ENCODE measurements at places on chromosomes 11 and 22.

DNA sequence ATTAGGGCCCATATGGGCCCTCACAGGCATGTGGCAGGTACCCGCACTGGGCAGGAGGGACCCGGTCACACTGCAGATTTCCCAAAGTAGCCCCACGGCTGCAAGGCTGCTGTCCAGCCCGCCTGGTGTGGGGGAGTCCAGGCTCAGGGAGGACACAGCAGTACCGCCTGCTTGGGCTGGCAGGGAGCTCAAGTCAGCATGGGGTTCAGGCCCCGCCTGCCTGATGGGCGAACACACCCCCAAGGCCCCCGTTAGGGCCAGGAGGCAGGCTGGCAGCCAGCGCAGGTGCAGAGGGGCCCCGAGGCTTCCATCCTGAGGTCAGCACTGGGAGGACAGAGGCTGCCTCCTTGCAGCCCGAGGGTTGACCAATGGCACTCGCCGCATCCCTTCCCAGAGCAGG is 5.5 kb downstream of the ZDHHC8 start:
- no peak for DNase-seq

DNA sequence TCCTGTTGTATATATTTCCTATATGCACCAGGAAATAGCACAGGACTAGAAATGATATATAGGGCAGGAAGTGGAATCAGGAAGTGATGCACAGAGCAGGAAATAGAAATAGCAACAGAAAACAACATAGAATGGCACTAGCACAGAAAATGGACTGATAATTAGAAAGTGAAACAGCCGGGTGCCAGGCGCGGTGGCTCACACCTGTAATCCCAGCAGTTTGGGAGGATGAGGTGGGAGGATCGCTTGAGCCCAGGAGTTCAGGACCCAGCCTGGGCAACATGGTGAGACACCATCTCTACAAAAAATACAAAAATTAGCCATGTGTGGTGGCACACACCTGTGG is 10.0 kb upstream of the RELT start:
- no peak for DNase-seq

- DNase-seq: no peak
Measured at GRCh38 chr22:47802421-47802820, 1040.0 kb downstream of the TBC1D22A start.

GRCh38 chr11:69642549-69642912 is 1.6 kb downstream of the CCND1 start:
- peak; percentile 39 for DNase-seq

DNA sequence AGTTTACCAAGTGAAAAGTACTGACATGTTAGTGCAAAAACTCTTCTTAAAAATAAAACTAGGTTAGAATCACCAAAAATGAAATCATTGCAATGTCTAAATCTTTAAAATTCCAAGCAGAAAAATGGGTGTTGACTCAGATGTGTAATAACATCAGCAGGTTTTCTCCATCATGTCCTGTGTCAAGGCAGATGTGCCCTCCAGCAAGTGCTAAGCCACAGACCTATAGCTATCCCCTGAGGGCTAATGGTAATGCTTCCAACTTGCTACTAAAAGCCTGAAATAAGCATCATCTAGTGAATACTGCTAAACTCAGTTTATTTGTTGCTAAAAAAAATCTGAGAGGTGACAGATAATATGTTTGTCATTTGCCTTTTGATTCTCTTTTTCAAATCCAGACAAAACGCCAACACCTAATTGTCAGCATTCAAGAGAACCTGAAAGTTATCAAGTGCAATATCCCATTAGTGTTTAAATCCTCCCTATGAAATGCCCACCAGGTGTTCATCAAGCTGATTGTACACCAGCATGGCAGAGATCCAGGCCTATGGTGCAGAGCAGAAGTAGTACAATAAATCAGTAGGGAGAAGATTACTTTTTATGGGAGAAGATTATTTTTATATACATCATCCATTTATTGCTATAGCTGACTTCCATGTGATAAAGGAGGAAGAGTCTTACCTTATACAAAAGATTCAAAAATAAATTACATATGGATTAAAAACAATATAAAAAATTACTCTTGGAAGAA is 55.1 kb upstream of the SYT9 start:
- no peak for DNase-seq

- no peak for DNase-seq
Measured at GRCh38 chr11:65556470-65557279, 1.5 kb downstream of the LTBP3 start.

- no peak for DNase-seq
Measured at GRCh38 chr11:23569547-23569946, 709.3 kb upstream of the CCDC179 start.

GRCh38 chr11:61833471-61833870 is 5.4 kb downstream of the FADS2 start:
- no peak for DNase-seq

- DNase-seq: no peak
Measured at GRCh38 chr11:40403321-40403720, 1056.1 kb downstream of the LRRC4C start.

DNA sequence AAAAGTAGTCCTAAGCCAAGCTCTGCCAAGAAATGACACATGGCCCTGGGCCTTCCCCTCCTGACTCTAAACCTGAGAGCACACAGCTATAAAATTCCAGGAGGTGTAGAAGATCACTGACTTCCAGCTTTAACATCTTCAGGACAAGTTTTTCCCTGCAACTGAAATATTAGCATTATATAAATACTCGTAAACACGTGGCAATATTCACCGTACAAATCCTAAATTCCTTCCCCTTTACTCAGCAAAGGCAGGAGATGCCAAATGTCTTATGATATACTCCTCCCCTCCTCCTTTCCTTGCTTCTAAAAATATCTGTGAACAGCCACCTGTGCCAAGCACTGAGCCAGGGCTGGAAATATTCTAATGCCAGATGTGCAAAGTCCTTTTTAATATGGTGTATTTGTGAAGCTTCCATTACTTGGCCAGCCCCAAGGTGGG is 194.0 kb downstream of the LARGE1 start:
- DNase-seq: no peak

- DNase-seq: no peak
Measured at GRCh38 chr11:34226210-34226609, 120.8 kb downstream of the NAT10 start.

DNA sequence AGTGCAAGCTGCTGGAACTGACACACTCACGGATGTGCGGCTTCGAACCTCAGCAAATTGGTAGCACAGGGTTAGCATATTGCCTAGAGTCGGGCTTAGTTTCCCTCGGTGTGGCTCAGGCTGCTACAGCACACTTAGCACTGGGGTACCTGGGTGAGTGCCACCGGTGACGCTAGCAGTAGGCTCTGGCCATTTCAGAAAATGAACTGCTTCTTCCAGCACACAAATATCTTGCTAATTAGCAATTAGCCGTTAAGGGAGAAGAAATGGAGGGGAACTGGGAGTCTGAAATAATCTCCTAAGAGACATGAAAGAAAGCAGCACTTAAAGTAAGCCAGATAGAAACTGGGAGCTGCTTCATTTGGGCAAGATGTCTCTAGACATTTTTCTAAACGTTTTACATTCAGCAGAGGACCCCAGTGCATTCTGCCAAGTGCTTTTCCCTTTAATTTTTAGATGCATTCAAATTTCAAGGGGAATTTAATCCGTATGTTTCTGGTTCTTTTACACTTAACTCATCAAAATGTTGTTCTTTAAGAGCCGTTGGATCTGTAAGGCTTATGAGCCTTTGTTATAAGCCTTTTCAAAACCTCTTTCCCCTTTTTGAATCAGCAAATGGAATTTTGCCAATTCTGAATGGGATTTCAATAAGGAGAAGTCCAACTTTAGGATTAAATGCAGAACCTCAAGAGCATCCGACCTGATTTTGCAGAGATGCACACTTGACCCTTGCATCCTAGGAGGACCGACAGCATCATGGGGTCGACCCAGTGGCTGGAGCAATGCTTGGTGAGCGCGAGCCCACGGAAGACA is 708.1 kb downstream of the NTM start:
- DNase-seq: no peak

DNA sequence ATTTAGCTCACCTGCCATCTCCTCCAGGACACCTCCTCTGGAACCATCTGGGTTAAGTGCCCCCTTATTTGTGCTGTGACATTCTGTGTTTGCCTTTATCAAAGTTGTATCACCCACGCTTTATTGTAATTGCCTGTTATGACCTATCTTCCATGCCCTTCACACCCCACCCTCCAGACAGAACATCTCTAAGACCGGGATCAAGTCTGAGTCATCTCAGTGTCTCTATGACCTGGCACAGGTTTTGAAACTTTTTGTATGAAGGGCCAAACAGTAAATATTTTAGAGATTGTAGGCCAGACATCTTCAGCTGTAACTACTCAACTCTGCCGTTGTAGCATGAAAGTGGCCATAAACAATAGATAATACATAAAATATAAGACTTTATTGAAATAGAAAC is 161.8 kb downstream of the SPON1 start:
- no peak for DNase-seq

- no peak for DNase-seq
Measured at GRCh38 chr11:6237761-6238302, 1.1 kb upstream of the CNGA4 start.

- DNase-seq: no peak
Measured at GRCh38 chr11:131884461-131885073, 514.2 kb downstream of the NTM start.

DNA sequence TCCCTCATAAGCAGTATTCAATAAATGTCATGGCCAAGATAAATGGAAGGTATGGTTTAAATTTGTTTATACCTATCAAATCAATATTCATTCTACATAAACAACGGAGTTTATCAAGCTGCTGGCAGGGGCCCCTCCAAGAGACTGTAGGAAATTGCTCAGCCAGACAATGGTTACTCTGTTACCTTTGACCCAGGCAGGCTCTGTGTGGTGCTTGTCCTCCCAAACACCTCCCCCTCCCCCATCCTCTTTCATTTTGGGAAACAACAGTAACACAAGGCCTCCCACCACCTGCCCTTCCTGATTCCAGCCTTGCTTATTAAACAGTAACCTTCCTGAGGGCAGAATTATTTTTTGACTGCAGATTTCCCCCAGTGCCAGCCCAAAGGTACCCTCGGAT is 10.5 kb upstream of the ZBTB16 start:
- no peak for DNase-seq

GRCh38 chr11:115244296-115244695 is 259.9 kb downstream of the CADM1 start:
- DNase-seq: no peak

GRCh38 chr11:36312611-36313472 is 16.8 kb downstream of the PRR5L start:
- no peak for DNase-seq

- DNase-seq: no peak
Measured at GRCh38 chr22:37514526-37515051, 4.6 kb downstream of the CARD10 start.

- no peak for DNase-seq
Measured at GRCh38 chr11:46345131-46345597, 2.1 kb upstream of the DGKZ start.

- no peak for DNase-seq
Measured at GRCh38 chr11:5690216-5690615, 626 bp downstream of the TRIM22 start.

- no peak for DNase-seq
Measured at GRCh38 chr22:43133401-43133800, 9.8 kb downstream of the MCAT start.

DNA sequence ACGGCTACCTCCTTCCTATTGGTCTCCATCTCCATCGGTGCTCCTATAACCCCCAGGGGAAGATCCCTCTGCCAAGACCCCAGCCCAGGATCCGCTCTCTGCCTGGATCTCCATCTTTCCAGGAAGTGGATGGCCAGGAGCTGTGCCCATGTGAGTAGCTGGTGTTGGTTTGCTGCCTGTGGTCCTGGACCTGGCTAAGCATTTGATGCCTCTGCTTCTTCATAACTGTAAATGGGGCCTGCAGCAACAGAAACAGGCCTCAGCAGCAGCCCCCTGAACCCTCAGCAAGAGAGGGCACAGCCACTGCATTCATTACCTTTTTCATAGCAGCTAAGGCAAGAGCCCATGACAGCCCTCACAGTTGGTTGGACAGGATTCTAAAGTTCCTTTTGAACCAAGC is 26.6 kb upstream of the CSNK2A3 start:
- no peak for DNase-seq

GRCh38 chr11:7060868-7061267 is 27.9 kb upstream of the RBMXL2 start:
- no peak for DNase-seq

GRCh38 chr11:10551845-10552352 is 10.9 kb upstream of the RNF141 start:
- DNase-seq: no peak

DNA sequence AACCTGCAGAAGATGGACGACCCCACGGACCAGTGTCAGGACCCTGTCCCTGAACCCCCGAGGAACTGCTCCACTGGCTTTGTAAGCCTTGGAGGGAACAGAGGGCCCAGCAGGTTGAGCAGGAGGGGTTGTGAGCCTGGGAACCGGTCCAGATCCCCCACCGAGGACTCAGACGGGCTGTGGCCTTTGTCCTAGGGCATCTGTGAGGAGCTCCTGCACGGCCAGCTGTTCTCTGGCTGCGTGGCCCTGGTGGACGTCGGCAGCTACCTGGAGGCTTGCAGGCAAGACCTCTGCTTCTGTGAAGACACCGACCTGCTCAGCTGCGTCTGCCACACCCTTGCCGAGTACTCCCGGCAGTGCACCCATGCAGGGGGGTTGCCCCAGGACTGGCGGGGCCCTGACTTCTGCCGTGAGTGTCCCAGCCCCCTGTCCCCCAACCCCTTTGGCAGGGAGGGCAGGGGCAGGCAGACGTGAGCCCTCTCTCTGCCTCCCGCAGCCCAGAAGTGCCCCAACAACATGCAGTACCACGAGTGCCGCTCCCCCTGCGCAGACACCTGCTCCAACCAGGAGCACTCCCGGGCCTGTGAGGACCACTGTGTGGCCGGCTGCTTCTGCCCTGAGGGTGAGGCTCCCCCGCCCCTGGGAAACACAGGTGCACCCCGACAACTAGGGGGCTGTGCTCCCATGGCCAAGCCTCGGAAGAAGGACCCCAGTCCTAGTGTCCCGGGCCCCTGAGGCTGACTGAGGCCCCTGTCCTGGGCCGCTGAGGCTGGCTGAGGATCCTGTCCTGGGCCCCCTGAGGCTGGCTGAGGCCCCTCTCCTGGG is 6.4 kb downstream of the MUC5AC start:
- DNase-seq: no peak

GRCh38 chr11:128835741-128836430 is 31.2 kb downstream of the KCNJ1 start:
- DNase-seq: no peak

DNA sequence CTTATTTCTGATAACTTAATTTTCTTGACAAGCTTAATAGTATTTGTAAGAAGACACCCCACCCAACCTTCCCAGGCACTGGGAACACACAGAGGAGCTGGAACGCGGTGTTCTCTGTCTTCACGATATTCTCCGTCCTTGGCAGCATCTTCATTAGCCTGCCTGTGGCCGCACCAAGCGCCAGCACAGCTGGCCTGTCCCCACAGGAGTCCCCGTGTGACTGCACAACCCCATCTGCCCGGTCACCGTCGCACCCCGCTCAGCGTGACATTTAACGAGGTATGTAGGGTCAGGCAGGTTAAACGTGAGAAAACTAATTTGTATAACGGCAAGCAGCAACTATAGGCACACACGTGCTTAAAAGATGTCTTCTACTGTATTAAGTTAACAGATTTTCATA is 293.3 kb downstream of the BRD1 start:
- DNase-seq: no peak

- DNase-seq: no peak
Measured at GRCh38 chr11:36402568-36403170, 106.6 kb downstream of the PRR5L start.

- DNase-seq: no peak
Measured at GRCh38 chr22:48357196-48357595, 1470.5 kb downstream of the BRD1 start.

GRCh38 chr22:45204241-45204640 is 36.5 kb downstream of the KIAA0930 start:
- no peak for DNase-seq

- no peak for DNase-seq
Measured at GRCh38 chr11:69499186-69499917, 17.9 kb downstream of the LINC01488 start.

GRCh38 chr11:132999031-132999430 is 533.3 kb downstream of the OPCML start:
- no peak for DNase-seq

Data from activated T-helper 9 cell treated with anti-CD3 and anti-CD28 coated beads, Interleukin-2, amount 50 U/mL, for 16 hours (primary cell).